ENCODE measurements at places on chromosomes 2 and 18.

GRCh38 chr2:147607379-147607778 is 237.4 kb upstream of the ACVR2A start:
- no peak for DNase-seq

DNA sequence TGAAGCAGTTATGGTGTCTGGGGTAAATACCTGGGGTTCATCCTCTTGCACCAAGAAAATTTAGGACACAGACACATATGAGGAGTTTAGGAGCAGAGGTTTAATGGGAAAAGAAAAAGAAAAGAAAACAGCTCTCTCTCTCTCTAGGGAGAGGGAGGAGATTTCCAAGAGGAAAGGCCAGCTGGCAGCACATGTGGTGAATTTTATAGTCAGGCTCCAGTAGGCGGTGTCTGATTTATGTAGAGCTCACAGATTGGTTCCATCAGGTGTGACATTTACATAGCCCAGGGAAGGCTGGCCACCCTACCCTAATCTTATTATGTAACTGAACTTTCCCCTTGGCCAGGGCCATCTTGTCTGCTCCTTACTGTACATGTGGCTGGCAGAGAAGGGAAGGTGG is 297.5 kb upstream of the RGPD4 start:
- DNase-seq: no peak

GRCh38 chr2:136239079-136239685 is 121.2 kb upstream of the CXCR4 start:
- DNase-seq: no peak

DNA sequence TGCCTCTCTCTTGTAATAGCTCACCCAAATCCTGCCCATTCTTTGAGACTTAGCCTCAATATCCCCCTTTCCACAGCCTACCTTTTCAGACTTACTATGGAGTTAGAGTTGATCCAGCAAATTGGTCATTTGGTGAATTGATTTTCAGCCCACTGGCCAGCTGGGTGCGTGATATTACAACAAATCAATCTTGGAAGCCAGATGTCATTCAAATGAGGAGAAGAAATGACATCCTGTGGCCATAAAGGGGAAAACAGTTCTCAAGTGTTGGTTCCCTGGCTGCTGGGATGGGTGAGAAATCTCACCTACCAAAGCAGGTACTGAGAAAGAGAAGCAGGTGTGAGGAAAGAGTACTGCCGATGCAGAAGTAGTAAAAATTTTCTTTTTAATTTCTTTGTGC is 36.7 kb upstream of the FOXI3 start:
- no peak for DNase-seq

GRCh38 chr2:216070195-216070594 is 11.4 kb downstream of the PECR start:
- DNase-seq: no peak

DNA sequence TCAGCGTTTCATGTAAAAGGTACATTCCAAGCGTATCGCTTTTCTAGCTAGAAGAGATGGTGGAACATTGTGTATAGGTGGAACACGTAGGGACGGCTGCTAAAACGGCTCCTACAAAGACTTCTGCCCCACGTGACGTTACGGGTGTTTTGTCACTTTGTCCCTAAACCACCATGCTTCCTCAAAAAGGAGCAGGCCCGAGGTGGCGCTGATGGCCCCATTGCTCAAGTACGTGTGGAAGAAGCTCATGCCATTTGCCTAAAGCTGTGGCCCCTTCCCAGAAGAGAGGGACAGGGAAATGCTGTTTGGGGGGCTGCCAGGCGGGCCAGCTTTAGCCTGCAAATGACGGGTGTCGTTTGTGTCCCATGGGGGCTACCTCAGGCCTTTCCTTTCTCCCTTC is 72.7 kb downstream of the TMEM247 start:
- DNase-seq: no peak

- DNase-seq: no peak
Observed at GRCh38 chr2:15449556-15450236, 111.4 kb downstream of the NBAS start.

GRCh38 chr2:10225291-10226037 is 77.2 kb upstream of the HPCAL1 start:
- no peak for DNase-seq

DNA sequence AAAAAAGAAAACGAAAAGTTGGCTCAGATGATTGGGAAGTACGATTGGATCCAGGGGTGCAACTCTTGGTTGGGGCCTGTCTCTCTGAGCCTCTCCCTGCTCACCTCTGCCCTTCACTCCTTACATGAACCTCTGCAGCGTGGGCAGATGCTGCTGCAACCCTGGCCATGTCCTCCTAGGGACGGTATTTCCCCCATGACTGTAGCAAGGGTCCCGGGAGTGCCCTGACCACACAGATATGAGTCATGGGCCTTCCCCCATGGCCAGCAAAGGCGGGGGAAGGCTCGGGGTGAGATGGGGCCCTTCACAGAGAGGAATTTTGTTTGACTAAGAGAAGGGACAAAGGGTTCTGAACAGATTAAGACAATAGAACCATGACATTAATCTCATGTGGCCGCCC is 129.0 kb downstream of the NCK2 start:
- DNase-seq: no peak

- peak; percentile 62 for DNase-seq
Observed at GRCh38 chr2:46198164-46198883, 98.9 kb upstream of the EPAS1 start.

DNA sequence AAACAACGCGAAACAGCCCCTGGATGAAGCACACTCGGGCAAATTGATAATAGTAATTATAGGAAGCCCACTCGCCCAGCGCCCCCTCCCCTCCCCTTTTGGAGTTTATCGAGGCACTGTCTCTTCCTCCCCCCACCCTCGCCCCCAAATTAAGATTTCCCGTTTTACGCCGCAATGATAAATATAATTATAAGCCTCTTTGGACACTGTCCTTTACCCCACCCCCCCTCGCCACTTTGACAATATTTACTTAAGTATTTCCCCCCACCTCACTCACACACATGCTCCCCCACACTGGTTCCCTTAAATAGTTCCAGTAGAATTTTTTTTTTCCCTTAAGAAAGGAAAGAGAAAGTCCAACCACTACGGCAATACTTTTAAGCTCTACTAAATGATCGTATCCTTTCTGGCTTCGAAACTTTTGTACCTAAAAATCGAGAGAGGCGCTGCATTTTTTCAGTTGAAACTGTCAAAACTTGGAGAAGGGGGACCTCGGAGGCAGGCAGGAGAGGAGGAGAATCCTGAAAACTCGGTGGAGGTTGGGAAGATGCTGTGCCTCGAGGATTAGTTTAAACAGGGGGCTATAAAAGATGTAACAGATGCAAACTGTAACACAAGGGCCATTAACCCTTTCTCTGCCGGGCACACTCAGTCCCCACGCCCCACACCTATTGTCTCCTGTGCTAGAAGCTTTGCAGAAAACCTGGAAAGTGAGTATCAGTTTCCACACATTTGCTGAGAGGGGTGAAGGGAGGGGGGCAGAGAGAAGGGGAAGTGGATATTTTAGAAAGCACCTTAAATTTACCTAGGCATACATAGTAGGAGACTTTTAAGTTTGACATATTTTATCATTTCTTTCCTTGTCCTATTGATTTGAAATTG is 1.8 kb downstream of the ZEB2 start:
- DNase-seq: no peak

GRCh38 chr2:182463760-182464159 is 36.9 kb upstream of the PDE1A start:
- DNase-seq: no peak

DNA sequence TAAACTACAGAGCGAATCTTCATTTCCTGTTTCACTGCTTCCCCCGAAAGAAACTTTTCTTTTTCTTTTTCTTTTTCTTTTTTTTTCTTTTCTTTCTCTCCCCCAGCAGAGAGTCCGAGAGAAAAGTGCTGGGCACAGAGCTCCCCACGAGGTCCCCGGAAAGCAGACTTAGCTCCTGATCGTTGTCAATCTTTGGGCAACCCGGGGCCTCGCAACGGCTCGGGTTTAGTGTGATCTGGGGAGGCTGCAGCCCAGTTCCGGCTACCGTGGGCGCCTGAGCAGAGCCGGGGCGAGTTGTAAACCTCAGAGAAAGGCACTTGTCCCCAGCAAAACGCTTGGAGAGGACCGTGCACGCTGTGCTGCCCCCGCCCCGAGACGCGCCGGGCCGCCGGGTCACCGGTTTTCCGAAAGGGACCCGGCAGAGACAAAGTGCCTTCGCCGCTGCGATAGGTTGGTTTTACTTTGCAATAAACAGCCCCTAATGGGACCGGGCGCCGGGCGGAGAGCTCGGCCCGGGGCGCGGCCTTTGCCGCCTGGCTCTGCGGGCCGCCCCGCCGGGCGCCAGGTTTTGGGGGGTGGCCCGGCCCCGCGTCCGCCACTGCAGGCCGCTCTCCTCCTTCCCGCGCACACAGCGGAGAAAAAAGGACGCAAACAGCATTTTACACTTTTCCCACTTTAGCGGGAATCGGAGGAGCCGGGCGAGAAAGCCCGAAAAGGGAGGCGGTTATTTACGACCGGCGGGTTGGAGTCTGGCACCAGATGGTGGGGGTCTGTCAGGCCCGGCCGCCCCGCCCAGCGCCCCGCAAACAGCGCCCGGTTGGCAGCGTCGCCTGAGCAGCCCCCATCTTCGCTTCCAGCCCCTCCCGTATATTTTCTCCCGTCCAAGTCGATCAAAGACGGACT is 136.0 kb downstream of the INSIG2 start:
- DNase-seq: no peak

- no peak for DNase-seq
Observed at GRCh38 chr2:174281736-174282135, 33.4 kb upstream of the OLA1 start.

GRCh38 chr18:76678248-76678647 is 144.1 kb upstream of the ZNF236 start:
- DNase-seq: no peak
